ENCODE measurements at places on chromosomes 1 and 21.

- no peak for DNase-seq
Measured at GRCh38 chr1:119209596-119210295, 69.3 kb upstream of the WARS2 start.

- DNase-seq, result no peak
Measured at GRCh38 chr1:3695326-3696217, 43.3 kb downstream of the TP73 start.

DNA sequence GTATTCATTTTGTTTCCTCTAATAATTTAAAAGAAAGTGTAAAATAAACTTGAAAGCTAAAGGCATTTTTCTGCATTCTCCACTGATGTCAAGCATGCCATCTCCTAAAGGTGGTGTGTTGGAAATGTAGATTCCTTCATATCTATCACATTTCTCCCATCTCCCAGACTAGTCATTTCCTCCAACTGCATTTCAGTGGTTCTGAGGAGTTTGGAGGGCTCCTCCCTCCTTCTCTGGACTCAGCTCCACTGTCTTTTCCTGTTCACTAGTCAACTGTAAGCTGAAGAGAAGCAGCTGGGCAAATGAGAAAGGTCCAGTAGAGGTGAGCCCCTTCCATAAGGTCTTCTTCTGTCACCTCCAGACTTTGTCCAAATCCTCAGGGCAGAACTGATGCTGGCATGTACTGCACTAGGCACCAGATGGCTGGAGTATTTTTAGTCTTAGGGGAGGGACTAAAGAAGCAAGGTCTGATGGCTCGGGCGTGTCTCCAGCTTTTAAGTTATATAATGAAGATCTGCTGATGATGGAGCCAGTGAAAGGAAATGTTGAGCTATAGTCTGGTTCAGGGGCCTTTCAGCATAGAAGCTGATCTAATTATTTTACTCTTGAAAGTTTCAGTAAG lies 186.1 kb downstream of the NTNG1 start:
- DNase-seq, result no peak

DNA sequence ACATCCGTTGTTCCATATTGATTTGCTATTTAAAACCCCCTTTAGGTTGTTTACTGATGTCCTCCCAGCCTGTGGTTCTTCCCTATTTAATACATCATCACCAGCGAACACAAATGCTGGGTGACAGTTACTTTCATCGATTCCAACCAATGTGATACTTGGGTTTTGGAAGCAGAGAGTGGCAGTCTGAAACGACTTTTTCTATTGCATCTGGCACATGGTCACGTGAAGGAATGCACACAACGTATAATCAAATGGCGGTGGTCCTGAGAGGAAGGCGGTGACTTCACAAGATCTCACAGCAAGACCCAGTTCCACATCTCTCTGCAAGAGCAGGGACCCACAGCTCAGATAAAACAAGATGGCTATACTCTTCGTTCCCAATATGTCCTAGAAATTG lies 213.9 kb downstream of the DSCAM start:
- DNase-seq, result no peak

GRCh38 chr1:202760589-202760988 lies 47.6 kb downstream of the KDM5B start:
- no peak for DNase-seq

DNA sequence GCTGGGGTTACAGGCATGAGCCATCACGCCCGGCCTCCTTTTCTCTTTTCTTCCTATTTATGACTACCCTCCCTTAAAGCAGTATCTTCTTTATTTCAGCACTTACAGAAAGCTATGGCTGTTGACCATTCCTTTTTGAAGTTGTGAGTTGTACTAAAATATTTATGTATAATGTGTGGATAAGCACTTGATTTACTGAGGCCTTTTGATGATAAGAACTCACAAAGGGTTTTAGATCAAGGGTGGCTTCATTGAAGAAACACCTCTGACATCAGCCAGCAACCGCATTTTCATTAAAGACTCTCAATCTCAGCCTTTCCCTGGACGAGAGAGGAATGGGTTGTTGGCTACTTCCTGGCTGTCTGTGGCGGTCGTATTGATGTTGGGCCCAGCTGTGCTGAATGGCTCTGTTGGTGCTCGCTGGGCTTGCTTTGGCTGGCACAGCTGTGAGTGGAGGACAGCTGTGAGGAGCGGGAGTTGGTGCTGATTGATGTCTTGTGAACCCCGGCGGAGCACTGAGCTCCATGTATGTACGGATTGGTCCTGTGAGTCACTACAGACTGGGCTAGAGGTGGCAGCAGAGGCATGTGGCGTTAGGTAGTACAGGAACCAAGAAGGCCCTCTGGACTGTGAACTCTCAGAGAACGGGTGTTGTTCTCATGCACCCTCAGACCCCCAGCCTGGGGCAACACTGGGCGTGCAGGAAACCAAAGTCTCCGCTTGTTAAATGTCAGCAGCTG lies 208.8 kb downstream of the KIF26B start:
- DNase-seq, result no peak

DNA sequence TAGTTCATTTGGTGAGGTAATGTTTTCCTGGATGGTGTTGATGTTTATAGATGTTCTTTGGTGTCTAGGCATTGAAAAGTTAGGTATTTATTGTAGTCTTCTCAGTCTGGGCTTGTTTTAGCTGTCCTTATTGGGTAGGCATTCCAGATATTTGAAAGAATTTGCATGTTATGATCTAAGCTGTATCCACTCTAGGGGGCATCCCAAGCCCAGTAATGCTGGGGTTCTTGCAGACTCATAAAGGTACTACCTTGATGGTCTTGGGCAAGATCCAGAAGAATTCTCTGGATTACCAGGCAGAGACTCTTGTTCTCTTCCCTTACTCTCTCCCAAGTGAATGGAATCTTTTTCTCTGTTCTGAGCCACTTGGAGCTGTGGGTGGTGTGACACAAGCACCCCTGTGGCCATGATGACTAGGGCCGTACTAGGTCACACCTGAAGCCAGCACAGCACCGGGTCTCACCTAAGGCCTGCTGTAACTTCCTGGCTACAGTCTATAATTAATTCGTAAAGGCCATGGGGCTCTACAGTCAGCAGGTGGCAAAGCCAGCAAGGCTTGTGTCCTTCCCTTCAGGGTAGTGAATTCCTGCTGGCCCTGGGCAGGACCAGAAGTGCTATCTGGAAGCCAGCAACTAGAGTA lies 74.8 kb upstream of the PDE4B start:
- DNase-seq, result peak; percentile 12

DNA sequence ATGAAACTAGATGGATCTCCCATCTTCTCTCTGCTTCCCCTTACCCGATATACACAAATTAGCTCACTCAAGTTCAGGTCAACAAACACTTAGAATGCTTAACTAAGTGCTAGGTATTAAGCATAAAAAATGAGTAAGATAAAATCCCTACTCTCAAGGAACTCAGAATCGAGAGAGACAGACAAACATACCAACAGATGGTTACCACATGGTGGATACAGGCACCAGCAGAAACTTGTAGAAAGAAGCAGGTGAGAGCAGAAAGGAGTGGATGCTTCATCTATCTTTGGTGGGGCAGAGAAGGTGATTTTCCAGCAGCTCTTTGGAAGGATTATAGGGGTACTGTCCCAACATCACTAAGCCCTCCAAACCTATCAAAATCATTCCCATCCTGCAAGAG lies 32.2 kb downstream of the C8B start:
- no peak for DNase-seq

DNA sequence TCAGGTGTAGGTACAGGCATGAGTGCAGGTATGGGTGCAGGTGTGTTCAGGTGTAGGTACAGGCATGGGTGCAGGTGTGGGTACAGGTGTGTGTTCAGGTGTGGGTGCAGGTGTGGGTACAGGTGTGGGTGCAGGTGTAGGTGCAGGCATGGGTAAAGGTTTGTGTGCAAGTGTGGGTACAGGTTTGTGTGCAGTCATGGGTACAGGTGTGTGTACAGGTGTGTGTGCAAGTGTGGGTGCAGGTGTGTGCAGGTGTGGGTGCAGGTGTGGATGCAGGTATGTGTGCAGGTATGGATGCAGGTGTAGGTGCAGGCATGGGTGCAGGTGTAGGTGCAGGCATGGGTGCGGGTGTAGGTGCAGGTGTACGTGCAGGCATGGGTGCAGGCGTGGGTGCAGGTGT lies 79.4 kb upstream of the ACTL8 start:
- DNase-seq, result no peak

GRCh38 chr1:85611856-85612255 lies 31.3 kb downstream of the CCN1 start:
- peak; percentile 93 for DNase-seq

Measured in BJ (cell line).